ENCODE measurements at places on chromosomes 4 and X.

DNA sequence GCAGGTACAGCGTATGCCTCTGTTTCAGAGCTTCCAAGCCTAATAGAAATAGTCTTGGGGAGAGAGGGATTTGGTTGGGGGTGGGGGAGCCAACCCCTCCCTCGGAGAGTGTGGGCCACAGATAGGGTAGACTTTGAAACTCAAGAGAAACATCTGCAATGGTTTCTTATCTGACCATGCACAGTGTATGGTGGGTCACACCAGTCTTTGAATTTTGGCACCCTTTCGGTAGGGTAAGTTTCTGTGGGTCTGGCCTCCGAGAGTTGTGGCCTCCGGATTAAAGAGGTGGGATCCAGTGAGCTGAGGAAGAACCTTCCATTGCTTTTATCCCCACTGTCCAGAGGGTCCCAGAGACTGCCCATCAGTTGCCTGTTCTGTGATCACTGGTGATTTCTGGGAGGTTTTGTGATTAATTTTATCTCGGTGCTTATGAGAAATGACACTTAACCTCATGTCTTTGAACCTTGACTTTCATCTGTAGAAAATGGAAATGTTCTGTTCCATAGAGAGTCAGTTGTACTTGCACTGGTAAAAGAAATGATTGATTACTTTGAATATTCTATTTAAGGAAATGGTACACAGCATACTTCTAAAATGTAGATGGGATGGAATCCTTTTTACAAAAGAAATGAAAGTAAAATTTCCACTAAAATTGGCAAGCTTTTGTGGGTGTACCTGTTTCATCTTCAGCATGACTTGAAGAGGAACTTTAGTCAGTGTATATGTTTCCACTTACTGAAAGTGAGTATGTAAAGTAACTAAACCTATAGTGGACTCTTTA lies 62.7 kb downstream of the TMEM131L start:
- DNase-seq = no peak

DNA sequence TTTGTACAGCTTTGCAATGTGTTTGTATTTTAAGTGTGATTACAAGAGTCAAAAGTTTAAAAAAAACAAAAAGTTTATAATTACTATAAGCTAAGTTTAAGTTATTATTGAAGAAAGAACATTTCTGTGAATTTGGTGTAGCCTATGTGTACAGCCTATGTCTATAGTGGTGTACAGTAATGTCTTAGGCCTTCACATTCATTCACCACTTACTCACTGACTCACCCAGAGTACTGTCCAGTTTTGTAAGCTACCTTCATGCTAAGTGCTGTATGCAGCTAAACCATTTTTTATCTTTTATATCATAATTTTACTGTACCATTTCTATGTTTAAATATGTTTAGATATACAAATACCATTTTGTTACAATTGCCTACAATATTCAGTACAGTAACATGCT lies 182.3 kb downstream of the RPA4 start:
- no peak for DNase-seq

GRCh38 chr4:98661371-98662054 lies 3.1 kb upstream of the TSPAN5 start:
- DNase-seq = no peak

DNA sequence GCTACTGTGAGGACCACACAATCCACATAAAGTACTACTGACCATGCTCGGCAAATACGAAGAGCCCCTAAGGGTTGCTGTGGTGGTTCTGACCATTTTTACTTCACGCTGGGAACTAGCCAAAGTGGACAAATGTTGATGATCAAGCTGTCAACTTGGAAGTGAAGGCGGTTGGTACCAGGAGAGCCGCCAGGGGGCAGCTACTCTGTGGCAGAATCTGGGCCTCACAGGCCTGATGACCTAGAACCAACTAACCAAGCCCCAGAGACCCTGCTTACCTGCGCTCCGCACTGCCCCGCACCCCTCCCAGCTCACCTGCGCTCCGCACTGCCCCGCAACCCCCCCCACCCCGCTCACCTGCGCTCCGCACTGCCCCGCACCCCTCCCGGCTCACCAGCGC lies 5.6 kb downstream of the GAK start:
- no peak for DNase-seq

- DNase-seq = peak; percentile 87
Observed at GRCh38 chr4:152590179-152591031, 54.5 kb upstream of the FBXW7 start.

- DNase-seq = no peak
Observed at GRCh38 chr4:3879681-3880614, 113.8 kb downstream of the ADRA2C start.

- no peak for DNase-seq
Observed at GRCh38 chr4:169246957-169247396, 23.8 kb downstream of the SH3RF1 start.

DNA sequence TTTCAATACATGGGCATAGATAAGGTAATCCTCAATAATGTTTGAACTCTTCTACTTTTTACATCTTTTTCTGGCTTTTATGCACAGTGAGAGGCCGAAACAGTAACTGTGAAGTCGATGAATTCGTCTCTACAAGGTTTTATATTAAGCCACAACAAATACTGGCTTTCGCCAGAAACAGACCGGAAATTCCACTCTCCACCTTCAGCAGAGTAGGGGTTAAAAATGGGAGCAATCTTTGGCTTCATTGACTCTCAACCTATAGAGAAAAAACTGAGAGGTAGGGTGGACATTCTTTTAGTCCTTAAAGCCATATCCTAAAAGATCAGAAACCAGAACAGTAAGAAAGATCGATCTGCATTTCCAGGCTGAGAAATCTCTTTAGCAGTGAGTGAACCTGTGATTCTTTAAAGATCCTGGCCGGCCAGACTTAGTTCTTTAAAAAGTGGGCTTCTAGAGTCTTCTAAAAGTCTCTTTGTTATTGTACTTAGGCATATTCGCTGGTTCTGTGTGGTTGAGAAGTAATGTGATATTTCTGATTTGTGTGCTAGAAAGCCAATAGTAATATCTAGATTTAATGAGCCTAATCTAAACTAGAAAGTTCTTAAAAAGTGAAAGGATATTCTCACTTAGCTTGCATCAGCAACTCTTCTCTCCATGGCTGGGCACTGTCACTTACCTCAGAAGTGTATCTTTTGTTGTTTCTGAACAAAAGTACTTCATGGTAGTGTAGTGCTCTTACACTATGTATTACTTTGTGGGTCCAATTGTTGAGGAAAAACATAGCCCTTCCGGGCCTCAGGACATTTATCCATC lies 2.0 kb downstream of the HSPA4L start:
- DNase-seq = no peak

GRCh38 chrX:73401591-73402266 lies 45.1 kb upstream of the CDX4 start:
- DNase-seq = no peak

Data from M059J (cell line).